Kidney tubule cell (primary cell): ENCODE measurements at places on chromosomes 13 and 19.

DNA sequence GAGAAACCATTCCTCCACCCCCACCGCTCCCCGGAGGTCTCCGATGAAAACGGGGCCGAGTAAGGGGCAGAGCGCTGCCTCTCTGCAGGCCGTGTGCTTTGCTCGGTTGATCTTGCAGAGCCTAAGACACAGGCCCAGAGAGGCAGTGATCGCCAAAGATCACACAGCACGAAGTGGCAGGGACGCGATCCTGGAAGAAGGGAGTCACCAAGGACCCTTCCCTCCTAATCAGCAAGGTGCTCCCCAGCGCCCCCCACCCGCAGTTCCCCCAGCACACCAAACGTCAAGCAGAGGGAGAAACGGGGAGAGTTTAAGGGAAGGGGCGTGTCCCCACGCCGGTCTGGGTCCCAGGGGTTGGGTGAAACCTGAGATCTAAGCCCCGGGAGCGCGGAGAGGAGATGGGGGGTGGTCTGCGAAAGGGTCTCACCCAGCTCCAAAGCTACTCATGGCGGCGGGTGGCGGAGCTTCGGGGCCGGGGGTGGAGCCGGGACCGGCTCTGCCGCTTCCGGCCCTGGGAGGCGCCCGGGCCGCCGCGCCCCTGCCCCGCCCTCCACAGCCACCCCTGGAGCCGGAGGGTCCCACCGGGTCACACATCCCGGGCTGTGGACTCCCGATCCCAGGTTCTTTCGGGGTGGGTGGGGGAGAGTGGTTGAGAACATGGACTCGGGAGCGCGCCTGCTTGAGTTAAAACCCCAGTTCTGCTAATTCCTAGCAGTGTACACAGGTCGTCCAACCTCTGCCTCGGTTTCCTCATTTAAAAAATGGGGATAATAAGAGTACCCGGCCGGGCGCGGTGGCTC lies at the start of gene EML2:
EML2 (minus strand) TSS at position 468 of the 800 bp plus-strand sequence; CDS start at position 447, 21 bp downstream.
- peak; percentile 26 for DNase-seq

GRCh38 chr13:98582947-98583346 lies 6.0 kb upstream of the STK24 start:
- peak; percentile 64 for DNase-seq

DNA sequence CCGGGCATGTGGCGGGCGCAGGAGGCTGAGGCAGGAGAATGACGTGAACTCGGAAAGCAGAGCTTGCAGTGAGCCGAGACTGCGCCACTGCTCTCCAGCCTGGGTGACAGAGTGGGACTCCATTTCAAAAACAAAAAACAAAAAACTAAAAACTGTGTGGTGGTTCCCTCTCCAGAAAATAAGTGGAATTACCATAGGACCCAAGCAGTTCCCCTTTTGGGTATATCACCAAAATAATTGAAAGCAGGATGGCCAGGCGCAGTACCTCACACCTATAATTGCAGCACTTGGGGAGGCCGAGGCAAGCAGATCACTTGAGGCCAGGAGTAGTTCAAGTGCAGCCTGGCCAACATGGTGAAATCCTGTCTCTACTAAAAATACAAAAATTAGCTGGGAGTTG lies 15.7 kb upstream of the LDLR start:
- DNase-seq: no peak

- DNase-seq: no peak
Observed at GRCh38 chr13:44101347-44102083, 221.8 kb downstream of the LACC1 start.

- no peak for DNase-seq
Observed at GRCh38 chr19:16051254-16052025, 24.9 kb upstream of the TPM4 start.

- DNase-seq: no peak
Observed at GRCh38 chr13:110471156-110471832, 90.2 kb downstream of the RAB20 start.

DNA sequence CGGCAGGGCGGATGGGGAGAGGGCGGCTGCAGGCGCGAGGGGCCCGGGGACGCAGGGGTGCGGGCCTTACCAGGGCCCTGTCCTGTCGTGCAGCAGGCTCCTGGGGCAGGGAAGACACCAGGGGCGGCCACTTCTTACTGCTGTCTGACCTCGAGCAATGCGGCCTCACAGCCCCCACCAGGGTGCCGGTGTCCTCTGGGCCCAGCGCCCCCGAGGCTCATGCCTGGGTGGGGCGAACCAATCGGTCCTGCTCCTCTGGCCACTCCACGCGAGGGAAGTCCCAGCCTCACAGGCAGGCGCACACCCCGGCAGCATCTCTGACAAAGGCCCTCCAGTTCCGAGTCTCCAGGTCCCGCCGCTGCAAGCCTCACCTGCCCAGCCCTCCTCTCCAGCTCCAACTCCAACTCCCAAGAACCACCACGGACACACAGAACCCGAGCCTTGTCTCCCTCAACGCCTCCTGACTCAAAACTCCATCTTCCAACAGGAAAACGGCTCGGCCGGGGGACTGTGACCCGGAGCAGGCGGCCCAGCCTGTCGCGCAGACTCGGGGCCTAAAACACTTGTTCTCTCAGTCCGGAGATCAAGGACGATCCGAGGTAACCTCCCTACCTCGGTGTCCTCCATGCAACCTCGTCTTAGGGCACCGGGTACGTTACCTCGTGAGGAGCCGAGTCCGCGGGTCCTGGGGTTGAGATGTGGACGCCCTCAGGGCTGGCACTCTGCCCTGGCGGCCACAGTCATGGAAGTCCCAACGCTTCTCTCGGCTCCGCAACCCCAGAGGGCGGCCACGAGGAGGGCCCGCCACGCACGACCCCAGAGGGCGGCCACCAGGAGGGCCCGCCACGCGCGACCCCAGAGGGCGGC lies 6.5 kb downstream of the FGF22 start:
- no peak for DNase-seq

- DNase-seq: no peak
Observed at GRCh38 chr13:75785130-75785529, 149.0 kb downstream of the LMO7 start.

DNA sequence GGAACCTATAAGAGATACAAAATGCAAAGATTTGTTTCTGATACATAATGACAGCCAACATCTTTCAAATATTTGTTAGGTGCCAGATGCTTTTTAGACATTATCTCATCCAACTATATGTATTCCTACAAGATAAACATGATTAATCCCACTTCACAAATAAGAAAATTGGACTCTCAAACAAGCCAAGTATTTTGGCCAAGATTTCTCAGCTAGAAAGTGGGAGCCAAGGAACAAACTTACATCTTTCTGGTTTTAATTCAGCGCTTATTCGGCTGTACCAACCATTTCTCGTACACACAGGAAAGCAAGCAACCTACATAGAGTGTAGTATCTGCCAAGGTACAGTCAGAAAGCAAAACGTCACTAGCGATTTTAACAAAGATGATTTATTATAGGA lies 85.7 kb upstream of the SERP2 start:
- DNase-seq: no peak

DNA sequence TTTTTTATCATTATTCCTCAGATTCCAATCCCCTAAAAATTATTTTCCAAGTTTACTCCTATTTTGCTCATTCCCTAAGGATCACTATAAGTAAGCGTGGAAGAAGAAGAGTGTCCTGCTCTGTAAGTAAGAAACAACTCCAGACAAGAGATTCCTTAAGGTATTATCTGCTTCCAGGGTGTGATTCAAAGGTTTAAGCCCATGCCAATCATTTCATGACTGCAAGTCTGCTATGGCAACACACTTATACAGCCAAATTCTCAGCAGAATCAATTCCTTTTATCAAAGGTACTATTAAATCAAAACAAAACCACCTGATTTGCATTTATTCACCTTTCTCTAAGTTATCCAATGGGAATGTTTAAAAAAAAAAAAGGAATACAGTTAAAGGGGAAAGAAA lies 43.7 kb downstream of the FOXO1 start:
- peak; percentile 35 for DNase-seq

GRCh38 chr19:41887711-41888382 lies 4.9 kb downstream of the ARHGEF1 start:
- DNase-seq: peak; percentile 93

DNA sequence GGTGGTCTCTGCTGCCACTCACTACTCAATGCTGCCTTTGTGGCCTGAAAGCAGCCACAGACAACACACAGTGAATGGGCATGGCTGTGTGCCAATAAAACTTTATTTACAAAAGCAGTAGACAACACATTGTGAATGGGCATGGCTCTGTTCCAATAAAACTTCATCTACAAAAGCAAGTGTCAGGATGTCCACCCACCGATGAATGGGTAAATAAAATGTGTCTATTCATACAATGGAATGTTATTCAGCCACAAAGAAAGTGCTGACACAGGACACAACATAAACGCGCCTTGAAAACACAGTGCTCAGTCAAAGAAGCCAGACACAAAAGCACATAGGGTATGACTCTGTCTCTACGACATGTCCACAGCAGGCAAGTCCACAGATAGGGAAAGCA lies 20.1 kb downstream of the ZSCAN5A start:
- DNase-seq: peak; percentile 47

DNA sequence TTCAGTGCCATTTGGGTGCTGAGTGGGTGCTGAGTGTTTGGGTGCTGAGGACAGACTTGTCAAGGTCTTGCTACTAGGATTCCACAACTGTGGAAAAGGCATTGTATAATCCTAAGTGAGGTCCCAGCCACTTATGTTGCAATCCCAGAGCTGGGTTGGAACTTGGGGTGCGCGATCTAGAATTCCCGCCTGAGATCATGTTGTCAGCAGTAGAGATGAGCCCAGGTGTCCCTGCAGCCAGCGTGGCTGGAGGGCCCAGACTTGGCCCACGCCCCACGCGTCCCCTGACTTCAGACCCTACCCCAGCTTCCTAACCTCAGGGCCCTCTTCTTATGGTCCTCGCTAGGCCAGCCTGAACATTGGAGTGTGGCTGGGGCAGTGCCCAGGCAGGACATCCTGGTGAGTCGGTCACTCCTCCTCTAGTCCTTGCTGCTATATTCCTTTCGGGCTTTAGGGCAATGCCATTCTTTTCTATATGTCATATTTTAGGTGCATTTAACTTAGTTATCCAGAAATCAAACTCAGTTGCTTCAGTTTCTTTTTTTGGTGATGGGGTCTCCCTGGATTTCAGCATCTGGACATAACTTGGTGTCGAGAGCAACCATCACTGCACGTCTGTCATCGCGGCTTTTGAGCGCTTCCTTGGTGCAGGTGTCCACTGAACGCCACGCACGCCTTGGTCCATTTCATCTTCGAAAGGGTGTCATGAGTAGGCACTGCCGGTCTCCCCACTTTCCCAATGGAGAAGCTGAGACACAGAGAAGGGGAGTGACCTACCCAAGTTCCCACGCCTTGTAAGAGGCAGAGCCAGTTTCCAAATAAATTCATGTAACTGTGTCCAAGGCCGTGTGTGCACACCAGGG lies 46.4 kb upstream of the F7 start:
- no peak for DNase-seq

DNA sequence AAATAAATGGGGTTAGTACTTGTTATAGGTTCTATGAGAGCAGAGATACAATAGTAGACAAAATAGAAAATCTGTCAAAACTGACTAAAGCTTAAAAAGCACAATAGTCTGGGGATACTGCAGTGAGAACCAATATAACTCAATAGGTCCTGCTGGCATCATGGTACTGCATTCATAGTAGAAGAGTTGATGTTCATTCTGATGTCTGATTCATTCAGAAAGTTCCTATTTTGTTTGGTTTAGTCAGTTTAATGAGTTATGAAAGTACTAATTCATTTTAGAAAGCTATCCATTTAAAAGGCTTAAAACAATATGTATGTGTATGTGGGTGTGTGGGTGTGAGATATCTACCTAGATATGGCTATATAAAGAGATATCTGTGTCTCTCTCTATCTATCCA lies 152.8 kb downstream of the LHFPL6 start:
- no peak for DNase-seq

DNA sequence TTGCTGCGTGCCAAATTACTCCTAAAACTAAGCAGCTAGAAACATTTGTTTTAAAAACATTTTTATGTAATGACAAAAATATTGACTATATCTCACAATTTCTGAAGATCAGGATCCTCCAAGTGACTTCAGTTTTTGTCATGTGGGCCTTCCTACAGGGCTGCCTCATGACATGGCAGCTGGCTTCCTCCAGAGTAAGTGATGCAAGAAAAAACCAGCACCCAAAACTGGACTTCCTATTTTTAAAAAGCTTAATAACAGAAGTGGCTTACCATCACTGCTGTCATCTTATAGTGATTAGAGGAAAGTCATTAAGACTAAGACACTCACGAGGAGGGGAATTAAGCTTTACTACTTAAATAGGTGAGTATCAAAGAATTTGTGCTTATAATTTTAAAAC lies 681.7 kb downstream of the PCDH17 start:
- DNase-seq: no peak

GRCh38 chr13:66689628-66690027 lies 540.5 kb downstream of the PCDH9 start:
- peak; percentile 13 for DNase-seq

DNA sequence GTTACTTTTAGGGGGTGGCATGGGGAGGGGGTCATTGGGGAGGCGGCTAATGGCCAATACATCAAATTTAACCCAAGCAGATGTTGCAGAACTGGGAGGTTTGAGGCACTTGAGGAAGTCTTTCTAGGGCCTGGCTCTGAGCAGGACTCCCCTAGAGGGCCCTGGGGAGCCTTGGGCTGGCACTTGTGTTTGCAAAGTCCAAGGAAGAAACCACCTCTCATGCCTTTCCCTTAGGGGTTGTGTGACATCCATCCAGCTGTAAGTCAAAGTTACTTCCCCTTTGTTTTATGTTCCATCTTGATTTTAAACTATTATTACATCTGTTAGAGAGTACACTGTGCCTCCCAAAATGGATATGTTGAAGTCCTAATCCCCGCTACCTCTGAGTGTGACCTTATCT lies 159.9 kb downstream of the KATNAL1 start:
- no peak for DNase-seq
